ENCODE measurements at places on chromosomes 1 and 21. TPM values are rescaled to one million over a fixed set of nuclear protein-coding genes. Genes with fewer than 3 reads are reported as not detected.
A peak's percentile ranks its signal among the peaks of the same experiment; 100 is the strongest.

Gene TMCO4
- total RNA-seq = 8.8 TPM

Gene VANGL2
- total RNA-seq = 32.7 TPM

Gene NUDT17
- 4.4 TPM for total RNA-seq

Gene LCE1F
- not detected for total RNA-seq

Gene CELA2A
- not detected for total RNA-seq

Gene FAM167B
- 3.1 TPM for total RNA-seq

Gene RBP7
- 1.1 TPM for total RNA-seq

Gene SPATA21
- 0.07 TPM for total RNA-seq

Gene MASP2
- 0.17 TPM for total RNA-seq

Gene MLLT11
- 37.2 TPM for total RNA-seq

Gene RBBP5
- total RNA-seq = 24.6 TPM

Gene PKLR
- total RNA-seq = 2.2 TPM

Gene RRP1B
- 70.1 TPM for total RNA-seq

Gene IL20
- not detected for total RNA-seq

- no peak for DNase-seq
Observed at GRCh38 chr1:113975211-113975895, 3.9 kb upstream of the OLFML3 start.

GRCh38 chr1:184408580-184408979, 21.8 kb downstream of the C1orf21 start:
- peak; percentile 39 for DNase-seq

GRCh38 chr1:217734973-217735372, 103.8 kb downstream of the SPATA17 start:
- no peak for DNase-seq

- no peak for DNase-seq
Observed at GRCh38 chr1:38009841-38010180, 2.7 kb upstream of the UTP11 start.

GRCh38 chr21:30577766-30578165, 12.4 kb downstream of the KRTAP22-2 start:
- DNase-seq = no peak

DNA sequence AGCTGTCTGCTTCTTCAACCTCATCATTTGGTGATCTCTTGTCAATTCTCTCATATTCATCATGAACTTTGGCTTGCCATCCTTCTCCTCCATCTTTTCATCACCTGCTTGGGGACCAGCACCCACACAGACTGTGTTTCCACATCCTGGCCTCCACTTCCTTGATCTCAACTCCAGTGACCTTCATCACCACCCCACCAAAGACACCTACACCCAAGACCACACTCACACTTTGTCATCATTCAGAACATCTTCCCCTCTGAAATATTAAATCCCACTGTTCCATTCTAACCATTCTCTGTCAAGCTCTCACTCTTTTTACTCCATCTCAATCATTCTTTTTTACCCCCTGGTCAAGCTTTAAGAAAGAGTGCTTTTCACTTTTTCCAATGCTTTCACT, 115.5 kb upstream of the VAV3 start:
- no peak for DNase-seq

GRCh38 chr1:59638231-59638711, 176.5 kb upstream of the HOOK1 start:
- DNase-seq = peak; percentile 36

GRCh38 chr21:31222142-31222541, 121.9 kb downstream of the TIAM1 start:
- DNase-seq = no peak

GRCh38 chr1:87684194-87684593, 355.5 kb downstream of the LMO4 start:
- DNase-seq = peak; percentile 3

GRCh38 chr1:110443451-110443850, 7.5 kb upstream of the PROK1 start:
- no peak for DNase-seq

- no peak for DNase-seq
Observed at GRCh38 chr21:25558123-25558522, 49.2 kb downstream of the MRPL39 start.

DNA sequence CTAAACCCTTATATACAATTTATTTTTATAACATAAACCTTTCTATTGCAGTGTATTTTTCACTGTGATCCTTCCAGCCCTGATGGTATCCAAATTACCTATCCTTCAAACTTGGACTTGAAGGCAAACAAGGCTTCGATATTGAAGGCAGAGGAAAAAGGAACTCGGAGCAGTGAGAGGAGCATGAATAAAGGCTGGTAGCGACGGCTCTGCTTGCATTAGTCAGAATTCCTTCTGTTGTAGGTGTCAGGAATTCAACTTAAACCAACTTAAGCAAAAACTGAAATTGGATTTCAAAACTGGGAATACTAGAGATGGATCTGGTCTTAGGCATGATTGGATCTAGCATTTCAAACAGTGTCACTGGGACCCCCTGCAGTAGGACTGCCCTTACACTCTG, 17.8 kb upstream of the SSX2IP start:
- no peak for DNase-seq

- DNase-seq = no peak
Observed at GRCh38 chr1:78388275-78388674, 102.5 kb upstream of the PTGFR start.

DNA sequence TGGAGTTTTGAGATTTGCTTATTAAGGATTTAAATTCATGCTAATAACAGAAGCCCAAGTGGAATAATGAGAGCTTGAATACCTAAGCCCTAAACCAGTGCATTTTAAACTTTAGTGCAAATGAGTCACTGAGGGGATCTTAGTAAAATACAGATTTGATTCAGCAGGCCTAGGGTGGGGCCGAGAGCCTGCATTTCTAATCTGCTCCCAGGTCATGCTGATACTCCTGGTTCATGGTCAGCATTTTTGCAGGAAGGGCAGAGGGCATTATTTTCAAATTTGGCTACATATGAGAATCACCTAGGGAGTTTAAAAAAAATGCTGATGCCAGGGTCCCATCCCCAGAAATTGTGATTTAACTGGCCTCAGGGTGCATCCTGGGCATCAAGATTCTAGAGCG, 39.3 kb downstream of the DNTTIP2 start:
- DNase-seq = no peak

DNA sequence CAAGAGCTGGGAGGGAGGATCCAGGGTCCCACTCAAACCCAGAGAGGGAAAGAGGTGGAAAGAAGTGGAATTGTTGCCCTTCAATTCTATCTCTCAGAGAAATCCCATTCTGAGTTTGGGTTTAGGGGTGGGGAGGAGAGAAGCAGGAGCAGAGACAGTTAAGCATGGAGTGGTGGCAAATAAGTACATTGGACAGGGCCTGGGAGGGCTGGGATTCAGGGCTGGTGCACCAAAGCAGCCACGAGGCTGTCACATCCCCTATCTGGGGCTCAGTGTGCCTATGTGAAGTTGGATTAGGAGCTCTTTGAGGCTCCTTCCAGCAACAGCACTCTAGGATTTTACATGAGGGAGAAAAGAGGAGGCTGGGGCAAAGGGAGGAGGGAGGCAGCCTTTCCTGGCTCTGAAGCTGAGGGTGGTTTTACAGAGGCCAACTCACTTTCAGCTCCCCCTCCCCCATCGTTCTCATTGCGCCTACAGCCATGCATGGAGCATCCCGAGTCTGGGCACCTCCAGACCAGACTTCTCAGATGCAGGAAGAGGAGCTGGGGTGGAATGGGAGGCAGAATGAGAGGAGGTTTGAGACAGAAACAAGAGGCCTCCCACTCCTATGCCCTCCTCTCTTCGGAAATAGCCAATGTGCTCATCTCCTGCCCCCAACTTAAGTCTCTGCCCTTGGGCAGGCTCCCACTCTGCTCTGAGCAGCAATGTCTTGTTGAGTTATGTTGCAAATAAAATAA, 3.0 kb upstream of the SYT6 start:
- peak; percentile 61 for DNase-seq

GRCh38 chr1:41110286-41110685, 88.8 kb upstream of the SLFNL1 start:
- DNase-seq = no peak

DNA sequence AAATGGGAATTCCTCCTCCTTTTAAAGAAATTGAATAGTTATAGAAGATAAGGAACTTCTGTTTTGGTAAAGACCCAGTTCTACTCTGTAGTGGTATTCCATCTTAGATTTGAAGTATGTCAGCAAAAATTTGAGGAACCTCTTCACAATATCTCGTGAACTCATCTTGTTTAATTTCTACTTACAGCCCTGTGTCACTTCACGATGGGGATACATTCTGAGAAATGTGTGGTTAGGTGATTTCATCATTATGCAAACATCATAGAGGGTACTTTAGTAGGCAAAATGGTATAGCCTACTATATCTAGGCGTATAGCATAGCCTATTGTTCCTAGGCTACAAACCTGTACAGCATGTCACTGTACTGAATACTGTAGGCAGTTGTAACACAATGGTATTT, 36.0 kb downstream of the ALG6 start:
- DNase-seq = no peak

DNA sequence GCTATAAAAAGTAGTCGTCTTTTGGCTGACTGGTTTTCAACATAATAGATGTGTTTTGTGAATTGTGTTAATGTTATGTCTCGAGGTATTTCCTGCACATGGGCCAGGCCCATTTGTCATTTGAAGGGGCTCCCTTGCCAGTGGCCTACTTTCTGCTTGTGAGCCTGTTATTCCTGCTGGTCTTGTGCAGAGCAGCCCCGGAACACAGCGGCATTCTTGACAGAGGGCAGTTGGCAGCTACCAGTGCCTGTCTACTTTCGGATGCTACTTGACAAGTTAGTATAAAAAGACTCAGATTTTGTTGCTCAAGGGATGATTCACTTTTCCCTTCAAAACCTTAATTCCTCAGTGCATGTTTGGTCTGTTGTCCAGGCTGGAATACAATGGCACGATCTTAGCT, 28.5 kb downstream of the PGM1 start:
- DNase-seq = no peak

GRCh38 chr1:228012555-228012954, 5.8 kb downstream of the WNT3A start:
- DNase-seq = peak; percentile 23

GRCh38 chr1:189597083-189597482, 880.6 kb downstream of the BRINP3 start:
- no peak for DNase-seq

DNA sequence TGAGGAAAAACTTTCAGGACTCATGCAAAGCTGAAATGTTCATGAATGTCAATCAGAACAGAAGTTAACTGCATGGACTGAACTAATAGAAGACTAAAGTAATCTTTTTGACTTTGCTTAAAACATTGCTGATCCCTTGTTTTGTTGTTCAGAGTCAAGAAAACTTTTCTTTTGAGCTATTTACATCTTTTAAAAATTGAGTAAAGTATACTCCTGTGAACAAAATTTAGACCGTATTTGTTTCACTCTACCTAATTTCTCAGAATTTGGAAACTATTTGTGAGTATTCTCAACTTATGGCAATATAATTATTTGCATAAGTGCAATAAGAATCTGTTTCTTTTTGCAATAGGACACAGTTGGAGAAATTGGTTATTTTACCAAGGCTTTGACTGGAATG, 41.1 kb downstream of the INPP5B start:
- no peak for DNase-seq

DNA sequence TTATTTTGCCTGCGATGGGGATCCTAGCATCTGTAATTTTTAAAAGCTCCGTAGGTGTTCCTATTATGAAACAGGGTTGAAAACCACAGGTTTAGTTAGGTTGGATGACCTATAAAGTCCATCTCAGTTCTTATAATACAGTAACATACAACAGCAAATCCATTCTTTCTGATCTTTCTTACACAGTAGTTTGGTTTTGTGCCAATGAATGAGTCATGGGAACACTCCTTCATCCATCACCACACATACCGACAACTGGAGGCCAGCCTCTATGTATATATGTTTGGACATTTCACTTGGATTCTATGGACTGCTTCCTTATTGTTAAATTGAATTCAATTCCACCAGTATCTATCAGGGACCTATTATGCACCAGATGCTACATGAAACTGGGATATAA, 118.4 kb upstream of the L1TD1 start:
- no peak for DNase-seq

DNA sequence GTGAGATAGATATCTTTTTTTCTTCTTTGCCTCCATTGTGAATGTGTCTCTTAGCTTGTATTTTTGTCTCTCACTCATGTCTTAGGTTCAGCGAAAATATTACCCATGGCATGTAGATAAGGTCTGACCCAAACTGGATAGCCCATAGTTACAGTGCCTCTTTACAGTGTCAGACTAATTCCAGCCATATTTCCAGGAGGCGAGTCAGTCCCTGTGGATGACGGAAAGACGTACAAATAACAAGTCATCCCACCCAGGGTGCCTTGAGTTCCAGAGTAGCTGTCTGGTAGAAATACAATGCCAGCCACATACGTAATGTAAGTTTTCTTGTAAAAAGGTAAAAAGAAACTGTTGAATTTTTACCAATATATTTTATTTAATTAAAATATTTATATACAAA, 157.3 kb downstream of the ZNF281 start:
- DNase-seq = no peak

DNA sequence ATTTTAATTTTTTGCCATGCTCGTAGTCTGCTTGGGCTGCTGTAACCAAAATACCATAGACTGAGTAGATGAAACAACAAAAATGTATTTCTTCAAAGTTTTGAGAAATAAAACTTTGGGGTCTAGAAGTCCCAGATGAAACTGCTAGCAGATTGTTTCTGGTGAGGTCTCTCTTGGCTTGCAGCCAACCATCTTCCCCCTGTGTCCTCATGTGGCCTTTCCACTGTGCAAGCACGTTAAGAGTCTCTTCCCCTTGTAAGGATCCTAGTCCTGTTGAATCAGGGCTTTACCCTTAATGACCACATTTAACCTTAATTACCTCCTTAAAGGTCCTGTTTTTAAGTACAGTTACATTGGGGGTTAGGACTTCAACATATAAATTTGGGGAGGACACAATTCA, 86.6 kb downstream of the PTBP2 start:
- no peak for DNase-seq

DNA sequence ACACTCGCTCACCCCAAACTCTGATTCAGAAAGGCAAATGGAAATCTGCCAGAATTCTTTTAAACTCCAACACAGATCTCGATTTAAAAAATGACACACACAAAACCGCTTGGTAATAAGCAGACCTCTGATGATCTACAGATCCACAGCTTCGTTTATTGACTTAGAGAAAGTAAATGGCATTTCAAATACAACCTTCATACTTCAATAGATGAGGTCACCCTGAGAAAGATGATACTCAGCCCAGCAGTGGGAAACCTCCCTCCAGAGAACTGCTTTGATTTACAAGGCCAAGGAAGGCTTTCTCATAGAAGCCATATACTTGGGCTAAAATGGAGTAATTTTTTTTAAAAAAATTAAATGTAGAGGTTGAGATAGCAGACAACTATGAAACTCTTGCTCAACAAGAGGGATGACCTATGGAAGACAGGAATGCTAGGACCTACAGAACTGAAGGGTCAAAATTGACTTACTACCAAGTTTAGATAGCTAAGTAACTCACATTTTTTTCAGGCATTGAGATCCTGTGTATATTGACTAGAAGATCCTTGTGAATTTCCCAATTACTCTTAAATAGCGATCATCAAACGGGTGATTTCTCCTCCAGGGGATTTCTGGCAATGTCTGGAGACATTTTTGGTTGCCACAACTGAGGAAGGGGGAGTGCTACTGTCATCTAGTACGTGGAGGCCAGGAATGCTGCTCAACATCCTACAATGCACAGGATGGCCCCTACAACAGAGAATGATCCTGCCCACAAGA, 143.9 kb downstream of the CLIC6 start:
- no peak for DNase-seq

GRCh38 chr1:29880556-29880955, 644.2 kb downstream of the PTPRU start:
- DNase-seq = no peak

- DNase-seq = no peak
Observed at GRCh38 chr1:205168291-205168690, 43.2 kb downstream of the DSTYK start.
